Left cardiac atrium (tissue), 4 donors: ENCODE measurements at places on chromosomes 2 and 18. TPM values are rescaled to one million over a fixed set of nuclear protein-coding genes. Genes with fewer than 3 reads are reported as not detected.

Gene MC5R
- not detected for total RNA-seq

Gene BUB1
- 1.6 TPM for total RNA-seq

- no peak for DNase-seq
Measured at GRCh38 chr2:48183991-48184390, 277.7 kb upstream of the FBXO11 start.

DNA sequence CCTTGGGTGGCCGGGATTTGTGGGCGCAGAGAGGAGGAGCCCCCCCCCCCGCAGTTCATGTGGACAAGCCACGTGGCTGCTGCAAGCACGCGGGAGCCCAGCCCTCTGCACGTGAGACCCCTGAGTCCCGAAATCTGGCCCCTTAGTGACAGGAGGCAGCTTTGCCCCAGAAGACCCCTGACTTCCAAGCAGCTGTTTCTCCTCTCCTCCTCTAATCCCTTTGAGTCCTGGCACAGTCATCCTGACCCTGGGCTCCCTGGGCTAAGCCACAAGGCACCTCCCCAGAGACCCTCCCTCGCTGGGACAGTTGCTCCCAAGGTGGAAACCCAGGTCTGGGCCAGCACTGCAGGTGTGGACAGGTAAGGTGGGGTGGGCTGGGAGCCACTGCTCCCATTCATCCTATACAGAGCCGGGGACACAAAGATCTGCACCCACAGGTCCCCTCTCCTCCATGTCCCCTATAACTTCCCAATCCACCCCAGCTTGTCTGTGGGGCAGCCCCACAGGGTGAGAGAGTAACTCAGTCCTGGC, 923 bp downstream of the TEKT4 start:
- DNase-seq: no peak

DNA sequence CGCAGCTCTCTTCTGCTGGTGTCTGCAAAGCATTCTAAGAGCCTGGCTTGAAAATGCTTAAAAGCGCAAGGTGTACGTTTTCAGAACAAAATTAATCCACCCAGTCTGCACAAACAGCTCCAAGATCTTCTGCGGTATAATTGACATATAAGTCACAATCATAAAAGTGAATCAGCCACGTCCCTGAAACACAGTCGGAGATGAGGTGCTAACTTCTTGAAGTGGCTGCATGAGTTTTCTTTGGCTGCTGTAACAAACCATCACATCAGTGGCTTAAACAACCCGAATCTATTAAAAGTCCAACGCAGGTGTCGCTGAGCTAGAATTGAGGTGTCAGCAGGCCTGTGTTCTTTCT, 32.6 kb downstream of the ARL4C start:
- no peak for DNase-seq

DNA sequence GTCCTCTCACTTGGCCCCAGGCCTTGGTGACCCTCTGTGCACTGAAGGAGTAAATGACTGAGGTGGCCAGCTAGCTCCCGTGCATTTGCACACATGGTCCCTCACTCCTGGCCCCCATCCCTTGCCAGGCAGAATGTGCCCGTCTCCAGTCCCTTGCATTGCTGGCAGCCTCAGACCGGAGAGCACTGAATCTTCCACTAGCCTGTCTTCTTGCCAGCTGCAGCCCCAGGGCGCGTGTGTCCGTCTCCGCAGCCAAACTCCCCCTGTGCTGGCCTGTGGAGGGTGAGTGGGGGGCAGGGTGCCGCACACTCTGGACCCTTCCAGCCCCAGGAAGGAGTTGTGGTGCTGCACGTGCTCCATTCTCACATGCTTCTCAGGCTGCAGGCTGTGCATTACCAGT, 35.9 kb downstream of the INPP4A start:
- no peak for DNase-seq
